ENCODE measurements at places on chromosomes 3 and 15.
A peak's percentile ranks its signal among the peaks of the same experiment; 100 is the strongest.

DNA sequence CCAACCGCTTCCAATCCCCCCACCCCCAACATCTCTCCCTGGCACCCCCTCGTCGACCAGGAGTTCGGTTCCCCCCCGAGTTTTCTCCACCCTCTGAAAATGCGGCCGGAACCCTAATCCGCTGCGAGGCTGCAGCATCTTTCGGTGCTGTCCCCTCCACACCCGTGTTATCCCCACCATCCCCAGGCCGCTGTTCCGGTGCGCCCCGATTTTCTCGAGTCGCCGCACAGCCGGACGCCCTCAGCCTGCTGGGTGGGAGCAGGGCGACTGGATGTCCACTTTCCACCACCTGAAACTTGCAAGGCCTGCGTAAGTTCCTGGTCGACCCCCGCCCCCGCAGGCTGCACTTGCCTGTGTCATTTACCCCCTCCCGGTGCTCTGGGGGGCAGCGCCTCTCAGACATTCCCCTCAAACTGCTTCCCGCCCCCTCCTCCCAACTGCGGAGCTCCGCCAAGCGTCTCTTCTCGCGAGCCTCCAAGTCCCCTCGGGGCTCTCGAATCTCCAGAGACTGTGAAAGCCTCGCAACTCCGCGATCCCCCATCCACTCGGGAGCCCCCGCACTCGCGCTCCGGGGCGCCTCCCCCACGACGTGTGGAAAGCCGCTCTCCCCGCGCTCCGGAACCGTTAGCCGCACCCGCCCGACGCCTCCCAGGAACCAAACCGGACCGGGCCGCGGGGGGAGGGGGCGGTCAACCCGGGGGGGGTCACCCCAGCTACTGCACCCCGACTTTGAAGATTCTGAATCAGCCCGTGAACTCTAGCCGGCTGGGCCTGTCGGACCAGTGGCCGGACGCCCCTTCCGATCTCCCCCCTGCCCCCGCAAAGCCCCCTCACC, 566 bp downstream of the ETV5 start:
- no peak for DNase-seq

- no peak for DNase-seq
Measured at GRCh38 chr15:93360976-93361375, 272.0 kb upstream of the RGMA start.

GRCh38 chr15:62547584-62547983, 382.5 kb upstream of the C2CD4B start:
- no peak for DNase-seq

- peak; percentile 65 for DNase-seq
Measured at GRCh38 chr3:132659365-132660051, at the start of gene ACAD11. ACAD11 (minus strand) TSS chr3:132659809; CDS start chr3:132659751, 58 bp downstream.

DNA sequence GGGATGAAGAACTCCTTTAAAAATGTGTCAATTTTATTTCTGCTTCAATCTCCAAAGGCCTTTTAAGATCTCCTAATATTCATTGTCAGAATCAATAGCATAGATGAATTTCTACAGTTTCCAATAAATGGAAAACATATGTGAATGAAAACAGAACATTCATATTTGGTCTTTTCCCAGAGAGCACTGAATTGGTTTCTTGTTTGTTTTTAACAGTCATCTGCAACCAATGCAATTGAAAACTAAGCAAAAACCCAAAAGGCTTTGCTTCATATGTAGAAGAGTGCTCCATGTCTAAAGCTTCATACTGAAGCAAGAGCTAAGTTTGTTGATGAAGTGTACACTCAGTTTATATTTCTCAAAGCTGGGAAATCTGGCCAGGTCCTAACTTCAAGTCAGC, 426.5 kb upstream of the CDIN1 start:
- DNase-seq: no peak

GRCh38 chr3:29324180-29324651, 43.3 kb downstream of the RBMS3 start:
- no peak for DNase-seq

DNA sequence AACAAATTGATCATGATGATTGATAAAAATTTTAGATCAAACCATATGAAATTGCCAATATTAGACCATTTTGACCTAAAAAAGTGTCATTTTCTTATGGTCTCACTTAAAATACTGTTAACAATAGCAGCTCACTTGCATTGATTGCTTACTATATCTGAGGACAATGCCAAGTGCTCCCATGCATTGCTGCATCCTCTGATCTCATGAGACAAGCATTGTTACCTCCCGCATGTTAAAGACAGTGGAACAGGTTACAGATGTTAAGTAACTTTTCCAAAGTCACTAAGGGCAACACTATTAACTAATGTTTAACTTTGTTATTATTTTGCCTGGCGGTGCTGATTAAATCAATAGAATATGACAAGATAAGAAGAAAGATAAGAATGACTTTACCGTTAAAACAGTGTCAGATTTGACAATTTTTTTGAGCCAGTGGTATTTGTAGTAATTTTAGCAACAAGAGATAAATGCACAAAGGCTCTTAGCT, 69.3 kb downstream of the PPM1L start:
- no peak for DNase-seq

- DNase-seq: no peak
Measured at GRCh38 chr15:72968531-72968922, 83.7 kb upstream of the NEO1 start.

DNA sequence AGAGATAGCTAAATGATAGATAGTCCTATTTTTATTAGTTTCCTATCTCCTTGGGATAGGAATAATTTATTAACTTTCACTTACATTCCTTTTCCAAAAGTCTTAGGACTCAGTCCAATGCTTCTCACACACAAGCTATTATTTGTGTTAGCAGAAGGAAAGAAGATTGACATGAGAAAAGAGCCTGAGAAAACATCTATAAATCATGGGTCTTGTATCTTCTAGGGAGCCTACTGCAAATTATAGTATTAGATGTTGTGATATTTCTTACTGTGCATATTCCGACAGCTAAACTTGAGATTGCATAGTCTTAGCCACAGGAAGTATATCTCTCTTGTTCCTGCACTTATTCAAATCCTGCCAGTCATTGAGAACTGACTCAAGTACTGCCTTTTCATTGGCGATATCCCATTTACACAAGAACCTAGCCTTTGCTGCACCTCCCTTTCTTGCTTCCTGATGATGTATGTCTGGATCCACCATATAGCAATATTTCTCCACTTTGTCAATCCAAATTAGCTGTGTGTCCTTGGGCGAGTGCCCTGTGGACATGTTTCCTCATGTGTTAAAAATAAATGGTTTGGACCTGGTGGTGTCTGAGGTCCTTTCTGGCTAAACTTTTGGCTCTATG, 245.1 kb upstream of the LMCD1 start:
- no peak for DNase-seq

DNA sequence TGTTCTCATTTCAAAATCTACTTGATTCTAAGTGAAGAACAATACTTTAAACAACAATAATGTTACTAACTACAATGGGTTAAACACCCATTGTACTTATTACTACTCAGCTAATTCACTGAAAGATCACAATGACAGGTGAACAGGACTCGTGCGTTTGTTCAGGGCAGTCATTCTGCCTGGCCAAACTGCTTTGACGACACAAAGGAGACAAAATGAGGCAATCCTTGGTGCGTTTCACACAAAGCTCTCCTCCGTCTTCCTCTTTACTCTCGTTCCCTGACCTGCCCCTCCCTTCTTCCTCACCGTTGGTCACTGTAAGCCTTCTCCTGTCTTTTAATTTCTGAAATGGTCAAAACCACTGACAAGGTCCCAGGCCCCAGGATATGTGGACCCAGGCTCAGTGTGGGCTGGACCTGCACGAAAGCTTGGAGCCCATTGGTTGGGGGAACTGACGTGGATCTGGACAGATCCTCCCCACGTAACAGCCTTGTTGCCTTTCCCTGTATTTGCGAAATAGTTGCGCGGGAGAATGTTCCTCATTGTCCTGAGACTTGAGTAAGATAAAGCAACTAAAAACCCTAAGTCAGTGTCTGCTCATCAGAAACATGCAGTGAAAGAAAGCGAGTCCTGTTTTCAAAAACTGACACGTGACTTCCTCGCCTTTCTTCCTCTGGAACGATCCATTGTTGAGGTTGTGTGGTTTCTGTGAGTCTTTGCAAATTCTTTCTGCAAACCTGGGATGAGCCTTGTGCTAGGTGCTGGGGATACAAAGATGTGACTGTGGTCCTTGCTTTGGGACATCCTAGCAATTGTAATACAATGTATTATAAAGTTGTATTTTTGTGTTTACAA, 147.1 kb upstream of the RGMA start:
- no peak for DNase-seq

Data from anterior cingulate cortex (tissue), 58 donors.